ENCODE measurements at places on chromosomes 3 and 15.

DNA sequence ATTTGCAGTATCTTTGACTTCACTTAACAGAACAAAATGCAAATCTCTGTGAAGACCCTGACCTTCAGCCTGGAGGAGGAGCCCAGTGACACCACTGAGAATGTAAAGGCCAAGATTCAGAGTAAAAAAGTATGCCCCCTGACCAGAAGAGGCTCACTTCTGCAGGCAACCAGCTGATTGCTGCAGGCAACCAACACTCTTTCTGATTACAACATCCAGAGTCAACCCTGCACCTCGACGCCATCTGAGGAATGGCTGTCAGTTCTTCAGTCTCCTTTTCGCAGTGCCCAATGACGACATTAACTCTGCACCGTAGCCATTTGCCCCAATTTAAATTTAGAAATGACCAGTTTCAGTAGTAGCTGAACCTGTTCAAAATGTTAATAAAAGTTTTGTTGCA lies 14.9 kb downstream of the ATP13A3 start:
- no peak for DNase-seq

- DNase-seq = no peak
Observed at GRCh38 chr15:64763021-64763420, 12.4 kb downstream of the RBPMS2 start.

DNA sequence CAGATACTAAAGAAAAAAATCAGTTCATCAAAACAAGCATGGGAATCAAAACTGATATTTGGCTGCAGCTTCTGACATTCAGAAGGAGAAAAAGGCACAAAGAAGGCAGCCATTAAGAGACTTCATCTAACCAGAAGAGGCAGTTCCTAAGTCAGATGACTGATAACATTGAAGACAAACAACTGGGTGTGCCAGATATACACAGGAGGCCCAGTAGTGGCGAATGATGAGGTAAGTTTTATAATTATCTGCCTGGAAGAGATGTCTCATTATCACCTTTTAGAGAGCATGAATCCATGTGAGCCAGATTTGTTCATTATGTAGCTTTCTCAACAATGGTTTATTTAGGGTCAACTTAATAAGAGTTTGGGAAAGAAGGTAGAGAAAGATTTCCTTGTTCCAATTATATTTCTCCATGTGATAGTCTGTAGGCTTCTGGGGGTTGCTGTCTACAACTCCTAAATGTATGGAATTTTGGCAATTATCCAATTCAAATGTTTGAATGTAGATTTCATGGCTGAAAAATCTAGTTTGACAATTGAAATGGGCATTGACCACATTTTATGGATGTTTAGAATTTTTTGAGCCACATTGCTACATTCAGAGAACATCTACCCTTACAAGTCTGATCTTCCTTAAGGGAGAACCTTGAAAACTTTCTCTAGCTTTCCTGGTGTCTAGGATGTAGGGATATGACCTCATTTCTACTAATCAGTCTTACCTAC lies 50.4 kb upstream of the RASGRF1 start:
- no peak for DNase-seq

DNA sequence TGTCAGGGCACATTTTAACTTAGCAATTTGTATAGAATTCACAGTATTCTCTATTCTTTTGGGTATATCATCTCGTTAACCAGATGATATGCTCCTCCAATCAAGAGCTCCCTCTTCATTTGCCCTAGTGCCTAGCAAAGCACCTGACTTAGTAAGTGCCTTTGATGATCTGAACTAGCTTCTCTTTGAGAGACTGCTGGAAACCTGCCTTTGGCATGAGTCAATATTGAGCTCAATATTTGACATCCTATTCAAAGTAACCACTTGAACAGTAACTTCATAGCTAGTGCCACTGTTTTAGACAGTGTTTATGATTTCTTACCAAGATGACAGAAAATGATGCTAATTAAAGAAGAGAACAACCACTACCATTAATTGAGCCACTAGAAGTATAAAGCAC lies 696.3 kb upstream of the UBE2E2 start:
- no peak for DNase-seq

DNA sequence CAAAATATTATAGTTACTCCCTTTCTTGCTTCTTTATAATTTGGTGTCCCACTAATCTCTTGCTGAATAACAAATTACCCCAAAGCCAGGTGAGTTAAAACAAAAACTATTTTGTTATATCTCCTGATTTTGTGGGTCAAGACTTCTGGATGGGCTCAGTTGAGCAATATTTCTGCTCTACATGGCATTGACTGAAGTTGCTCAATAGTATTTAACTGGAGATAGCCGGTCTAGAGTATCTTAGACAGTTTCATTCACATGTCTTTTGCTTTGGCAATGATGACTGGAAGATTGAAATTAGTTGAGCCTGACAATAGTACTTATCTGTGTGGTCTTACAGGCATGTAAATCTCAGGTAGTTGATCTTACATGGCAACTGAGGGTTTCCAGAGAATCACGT lies 51.0 kb upstream of the TP63 start:
- DNase-seq = no peak

DNA sequence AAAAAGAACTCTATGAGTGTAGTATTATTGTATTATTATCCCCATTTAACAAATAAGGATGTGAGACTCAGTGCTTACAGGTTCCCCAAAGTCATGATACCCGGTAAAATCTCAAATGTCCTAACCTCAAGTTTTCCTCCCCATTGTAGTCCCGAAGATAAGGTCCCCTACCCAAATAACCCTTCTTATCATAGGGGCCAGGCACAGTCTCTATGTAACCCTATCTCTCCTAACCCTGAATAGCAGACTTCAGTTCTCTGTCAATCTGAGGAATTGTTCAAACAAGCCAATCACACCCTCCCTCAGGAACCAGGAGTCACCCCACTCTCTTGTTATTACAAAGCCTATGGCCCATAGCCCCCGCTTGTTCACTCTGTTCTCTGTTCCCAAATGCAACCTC lies 10.5 kb upstream of the SUSD5 start:
- DNase-seq = no peak

GRCh38 chr15:85168642-85169173 lies 187.1 kb downstream of the PDE8A start:
- DNase-seq = peak; percentile 82

DNA sequence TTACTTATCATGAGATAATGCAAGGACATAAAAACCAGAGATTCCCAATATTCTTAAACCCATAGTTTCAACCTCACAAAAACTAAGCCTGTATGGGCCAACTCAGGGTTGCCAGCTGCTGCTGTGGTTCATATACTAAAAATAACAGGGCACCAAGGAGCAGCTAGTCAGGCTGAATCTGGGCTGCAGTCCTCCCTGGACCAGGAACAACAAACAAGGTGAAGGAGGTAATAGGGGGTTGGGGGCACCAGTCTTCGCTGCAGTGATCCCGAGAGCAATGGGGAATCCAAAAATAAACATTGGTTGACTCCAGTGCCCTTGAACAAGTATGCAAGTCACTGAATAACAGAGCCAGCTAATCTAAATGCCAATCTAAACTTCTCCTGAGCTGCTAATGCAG lies 108.9 kb downstream of the MECOM start:
- no peak for DNase-seq

DNA sequence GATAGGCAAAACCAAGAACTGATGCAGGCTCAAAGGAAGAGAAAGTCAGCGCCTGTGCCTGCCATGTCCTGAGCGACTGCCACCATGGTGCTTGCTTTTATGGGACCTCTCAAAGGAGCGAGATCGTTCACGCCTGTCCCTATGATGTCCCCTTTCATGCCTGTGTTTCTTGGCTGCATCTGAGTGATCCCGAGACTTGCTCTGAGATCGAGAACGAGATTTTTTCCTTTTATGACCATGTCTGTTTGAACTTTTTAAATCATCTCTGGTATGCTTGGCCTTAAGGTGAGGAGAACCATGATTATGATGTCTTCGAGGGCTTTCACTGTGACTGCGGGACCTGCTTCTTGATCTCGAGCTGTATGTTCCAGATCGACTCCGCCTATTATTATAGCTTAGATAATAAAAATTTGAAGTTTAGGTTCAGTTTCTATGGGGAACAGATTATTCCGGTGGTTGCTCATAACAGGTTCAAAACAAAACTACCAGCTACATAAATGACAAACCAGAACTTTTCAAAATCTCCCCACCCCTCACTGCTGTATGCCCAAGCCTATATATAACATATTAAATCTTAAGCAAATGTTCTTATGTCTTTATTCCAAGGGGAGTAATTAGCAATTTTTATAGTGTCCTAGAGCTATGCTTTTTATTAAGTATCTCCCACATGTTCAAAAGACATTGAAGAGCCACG lies 11.6 kb downstream of the CCNL1 start:
- DNase-seq = no peak

DNA sequence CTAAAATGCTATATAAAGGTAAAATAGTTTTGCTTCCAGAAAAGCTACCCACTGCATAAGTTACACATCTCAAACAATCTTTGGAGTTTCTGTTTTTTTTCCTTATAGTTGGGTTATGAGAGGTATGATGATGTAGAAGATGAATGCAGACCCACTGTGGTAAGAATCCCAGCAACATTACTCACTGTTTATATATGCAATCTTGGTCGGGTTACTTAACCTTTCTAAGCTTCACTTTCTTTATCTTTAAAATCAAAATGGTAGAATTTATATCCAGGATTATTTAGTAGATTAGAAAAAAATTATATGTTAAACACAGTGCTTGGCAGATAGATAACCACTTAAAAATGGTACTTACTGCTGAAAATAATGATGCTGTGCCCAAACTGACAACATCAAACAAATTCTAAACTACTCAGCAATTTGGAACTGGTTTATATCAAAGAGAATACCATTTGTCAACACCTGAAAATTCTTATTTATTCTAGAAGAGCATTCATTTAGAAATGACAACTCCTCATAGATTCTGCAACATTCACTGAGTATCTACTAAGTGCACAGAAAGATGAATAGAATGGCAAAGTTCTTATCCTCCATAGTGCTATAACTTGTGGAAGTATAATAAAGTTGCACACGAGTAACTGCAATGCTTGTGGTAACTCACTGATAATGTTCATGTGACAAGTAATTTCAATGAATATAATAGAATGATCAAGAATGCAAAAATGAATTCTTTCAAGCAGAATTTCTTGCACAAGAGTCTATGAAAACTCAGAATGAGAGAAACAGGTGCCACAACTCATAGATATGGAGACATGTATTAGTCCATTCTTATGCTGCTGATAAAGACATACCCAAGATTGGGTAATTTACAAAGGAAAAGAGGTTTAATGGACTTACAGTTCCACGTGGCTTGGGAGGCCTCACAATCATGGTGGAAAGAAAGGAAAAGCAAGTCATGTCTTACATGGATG lies 129.0 kb upstream of the SLC7A14 start:
- DNase-seq = no peak

- DNase-seq = no peak
Observed at GRCh38 chr15:100691321-100691720, 88.9 kb downstream of the ASB7 start.

DNA sequence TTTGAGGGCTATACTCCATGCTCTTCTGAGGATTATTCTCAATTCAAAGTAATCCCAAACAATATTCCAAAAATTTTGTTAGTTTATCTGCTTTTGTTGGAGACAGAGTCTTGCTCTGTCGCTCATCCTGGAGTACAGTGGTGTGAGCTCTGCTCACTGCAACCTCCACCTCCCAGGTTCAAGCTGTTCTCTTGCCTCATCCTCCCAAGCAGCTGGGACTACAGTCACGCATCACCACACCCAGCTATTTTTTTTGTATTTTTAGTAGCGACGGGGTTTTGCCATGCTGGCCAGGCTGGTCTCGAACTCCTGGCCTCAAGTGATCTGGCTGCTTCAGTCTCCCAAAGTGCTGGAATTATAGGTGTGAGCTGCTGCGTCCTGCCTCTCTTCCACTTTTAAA lies 39.1 kb downstream of the MEF2A start:
- DNase-seq = no peak

DNA sequence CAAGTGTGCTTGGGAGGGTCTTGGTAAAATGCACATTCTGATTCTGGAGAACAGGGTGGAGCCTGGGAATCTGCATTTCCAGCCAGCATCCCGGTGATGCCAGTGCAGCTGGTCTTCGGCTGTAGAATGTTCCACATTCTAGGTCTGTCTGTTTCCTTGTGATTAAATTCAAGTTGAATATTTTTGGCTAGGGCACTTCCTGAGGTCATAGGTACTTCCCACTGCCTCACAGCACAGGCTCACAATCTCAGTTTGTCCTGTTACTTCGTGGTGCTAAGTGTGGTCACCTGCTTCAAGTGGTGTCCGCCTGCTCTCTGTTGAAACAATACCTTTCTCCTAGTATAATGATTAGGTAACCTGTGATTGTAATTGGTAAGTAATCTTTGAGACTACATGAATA lies 40.1 kb downstream of the FLNB start:
- no peak for DNase-seq

- DNase-seq = no peak
Observed at GRCh38 chr3:186665625-186666188, at the start of gene HRG. Gene HRG, plus strand, starts transcription at chr3:186666014. Its CDS starts 18 bp downstream, at chr3:186666032.

GRCh38 chr3:66487465-66487864 lies 13.4 kb downstream of the LRIG1 start:
- no peak for DNase-seq

DNA sequence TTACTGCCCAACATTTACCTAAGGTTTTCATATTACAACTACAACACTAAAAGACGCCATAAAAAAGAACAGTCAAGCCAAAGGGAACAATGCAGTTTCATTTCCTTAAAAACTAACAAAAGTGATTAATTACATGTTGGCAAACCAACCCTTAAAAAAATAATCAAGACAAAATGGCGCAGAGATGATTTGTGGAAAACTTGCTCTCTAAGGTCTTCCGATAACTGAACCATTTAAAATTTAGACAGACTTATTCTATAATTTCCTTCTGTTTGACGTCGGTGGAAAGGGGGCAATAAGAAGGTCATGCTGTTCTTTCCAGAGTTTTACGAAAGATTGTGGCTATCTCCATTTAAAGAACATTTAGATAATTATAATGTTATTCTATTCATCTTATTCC lies 87.6 kb downstream of the RYK start:
- DNase-seq = no peak

DNA sequence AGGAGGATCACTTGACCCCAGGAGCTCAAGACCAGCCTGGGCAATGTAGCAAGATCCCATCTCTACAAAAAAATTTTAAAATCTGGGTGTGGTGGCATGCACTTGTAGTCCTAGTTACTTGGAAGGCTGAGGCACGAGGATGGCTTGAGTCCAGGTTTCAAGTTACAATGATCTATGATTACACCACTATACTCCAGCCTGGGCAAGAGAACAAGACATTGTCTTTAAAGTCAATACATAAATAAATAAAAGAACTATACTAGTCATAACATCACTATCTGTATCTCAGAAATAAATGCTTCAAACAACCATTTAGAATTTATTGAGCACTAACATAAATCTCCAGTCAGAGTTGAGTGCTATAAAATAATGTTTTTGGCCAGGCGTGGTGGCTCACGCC lies 8.5 kb upstream of the PHLDB2 start:
- no peak for DNase-seq

DNA sequence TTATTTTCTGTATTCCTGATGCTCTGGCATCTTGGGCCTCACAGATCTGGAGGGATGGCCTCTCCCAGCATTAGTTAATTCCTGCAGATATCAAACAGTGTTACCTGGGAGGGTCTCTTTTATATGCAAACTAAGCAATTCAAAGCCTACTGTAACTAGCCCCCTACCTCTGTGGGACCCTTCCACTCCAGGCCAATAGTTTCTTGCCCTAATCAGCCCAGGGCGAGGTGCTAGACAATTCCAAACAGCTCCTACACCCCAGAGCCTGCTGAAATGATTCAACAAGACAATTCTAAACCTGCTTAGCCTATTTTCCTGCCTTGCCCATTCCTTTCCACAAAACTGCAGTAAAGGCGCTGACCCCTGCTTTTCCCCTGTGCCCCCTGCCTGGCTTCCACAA lies 106.6 kb upstream of the IGSF10 start:
- no peak for DNase-seq

Measured in upper lobe of left lung (tissue), 6 donors.